ENCODE measurements at places on chromosomes 16 and 17.

DNA sequence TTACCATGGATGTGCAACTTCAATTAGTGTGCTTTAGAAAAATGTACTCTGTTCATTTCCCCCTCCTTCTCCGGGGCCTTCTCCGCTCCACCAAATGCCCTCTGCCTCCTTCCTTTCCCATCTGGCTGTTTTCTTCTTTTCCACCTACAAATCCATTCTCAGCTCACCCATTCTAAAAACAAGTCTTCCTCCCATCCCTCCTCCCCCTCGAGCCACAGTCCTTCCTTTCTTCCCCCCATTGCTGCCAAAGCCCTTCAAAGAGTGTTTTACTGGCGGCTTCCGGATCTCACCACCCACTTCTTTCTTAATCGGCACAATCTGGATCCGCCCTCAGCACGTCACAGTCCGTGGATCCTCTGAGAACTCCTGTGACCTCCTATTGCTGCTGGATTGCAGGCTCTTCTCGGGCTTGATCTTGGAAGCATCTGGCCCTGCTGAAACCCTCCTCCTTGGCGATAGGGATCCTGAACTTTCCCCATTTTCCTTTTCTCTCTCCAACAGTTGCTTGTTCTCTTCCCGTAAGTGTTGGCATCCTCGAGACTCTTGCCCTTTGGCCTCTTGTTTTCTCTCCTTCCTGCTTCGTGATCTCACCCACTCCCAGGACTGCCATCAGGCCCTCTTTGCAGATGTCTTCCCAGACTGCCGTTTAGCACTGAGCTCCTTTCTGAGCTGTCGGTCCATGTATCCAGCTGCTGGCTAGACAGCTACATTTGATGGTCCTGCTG, 36.0 kb upstream of the FBXO47 start:
- DNase-seq, result no peak

DNA sequence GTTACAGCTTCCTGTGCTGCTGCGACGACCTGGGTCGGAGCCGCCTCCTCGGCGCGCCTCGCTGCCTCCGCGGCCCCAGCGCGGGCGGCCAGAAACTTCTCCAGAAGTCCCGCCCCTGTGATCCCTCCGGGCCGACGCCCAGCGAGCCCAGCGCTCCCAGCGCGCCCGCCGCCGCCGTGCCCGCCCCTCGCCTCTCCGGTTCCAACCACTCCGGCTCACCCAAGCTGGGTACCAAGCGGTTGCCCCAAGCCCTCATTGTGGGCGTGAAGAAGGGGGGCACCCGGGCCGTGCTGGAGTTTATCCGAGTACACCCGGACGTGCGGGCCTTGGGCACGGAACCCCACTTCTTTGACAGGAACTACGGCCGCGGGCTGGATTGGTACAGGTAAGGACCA, 746 bp downstream of the HS3ST2 start:
- no peak for DNase-seq

GRCh38 chr17:79940459-79941087, 95.1 kb downstream of the TBC1D16 start:
- DNase-seq, result no peak

GRCh38 chr17:7716901-7717755, at the start of gene DNAH2:
Gene DNAH2, plus strand, starts transcription at chr17:7717744. Its CDS starts 1,991 bp downstream, at chr17:7719735.
- DNase-seq, result peak; percentile 21

GRCh38 chr16:14483819-14484385, 146.2 kb downstream of the PARN start:
- no peak for DNase-seq

GRCh38 chr17:41710472-41711090, 1.6 kb upstream of the GAST start:
- no peak for DNase-seq

DNA sequence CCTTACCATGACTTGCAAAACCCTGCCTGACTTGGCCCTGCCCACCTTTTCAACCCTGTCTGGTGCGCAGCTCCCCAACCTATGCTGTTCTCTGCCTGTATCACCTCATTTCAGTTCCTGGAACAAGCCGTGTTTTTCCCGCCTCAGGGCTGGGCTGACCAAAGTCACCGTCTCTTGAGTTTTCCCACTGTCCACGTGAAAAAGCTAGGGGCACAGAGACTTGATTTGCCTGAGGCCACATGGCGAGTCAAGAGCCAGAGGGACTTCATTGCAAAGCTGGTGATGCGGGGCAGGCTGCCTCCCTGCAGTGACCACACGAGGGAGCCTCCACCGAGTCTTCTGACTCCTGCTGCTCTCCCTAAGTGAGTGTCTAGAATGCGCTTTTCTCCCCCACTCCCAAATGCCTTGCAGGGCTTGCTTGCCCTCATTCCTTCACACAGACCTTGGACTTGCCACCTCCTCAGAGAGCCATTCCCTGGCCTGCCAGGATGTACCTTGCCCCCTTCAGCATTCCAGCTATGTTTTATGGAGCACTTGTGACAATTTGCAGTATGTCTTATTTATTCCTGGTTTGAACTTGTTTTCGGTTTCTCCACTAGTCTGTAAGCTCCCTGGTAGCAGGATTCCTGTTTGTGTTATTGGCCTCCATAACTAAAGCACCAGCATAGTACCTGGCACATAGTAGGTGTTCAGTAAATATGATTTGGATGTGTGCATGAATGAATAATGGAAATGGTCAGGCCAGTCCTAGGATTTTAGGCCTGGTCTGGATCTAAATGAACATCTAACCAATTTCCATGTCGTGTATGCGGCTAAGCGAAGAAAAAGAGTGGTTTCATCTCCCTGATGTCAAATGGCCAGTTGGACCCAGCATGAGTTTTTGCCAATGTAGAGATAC, 252.3 kb downstream of the SNX29 start:
- no peak for DNase-seq

- DNase-seq, result no peak
Measured at GRCh38 chr16:17233318-17234002, 237.3 kb downstream of the XYLT1 start.
